ENCODE measurements at places on chromosomes 2 and 18.

DNA sequence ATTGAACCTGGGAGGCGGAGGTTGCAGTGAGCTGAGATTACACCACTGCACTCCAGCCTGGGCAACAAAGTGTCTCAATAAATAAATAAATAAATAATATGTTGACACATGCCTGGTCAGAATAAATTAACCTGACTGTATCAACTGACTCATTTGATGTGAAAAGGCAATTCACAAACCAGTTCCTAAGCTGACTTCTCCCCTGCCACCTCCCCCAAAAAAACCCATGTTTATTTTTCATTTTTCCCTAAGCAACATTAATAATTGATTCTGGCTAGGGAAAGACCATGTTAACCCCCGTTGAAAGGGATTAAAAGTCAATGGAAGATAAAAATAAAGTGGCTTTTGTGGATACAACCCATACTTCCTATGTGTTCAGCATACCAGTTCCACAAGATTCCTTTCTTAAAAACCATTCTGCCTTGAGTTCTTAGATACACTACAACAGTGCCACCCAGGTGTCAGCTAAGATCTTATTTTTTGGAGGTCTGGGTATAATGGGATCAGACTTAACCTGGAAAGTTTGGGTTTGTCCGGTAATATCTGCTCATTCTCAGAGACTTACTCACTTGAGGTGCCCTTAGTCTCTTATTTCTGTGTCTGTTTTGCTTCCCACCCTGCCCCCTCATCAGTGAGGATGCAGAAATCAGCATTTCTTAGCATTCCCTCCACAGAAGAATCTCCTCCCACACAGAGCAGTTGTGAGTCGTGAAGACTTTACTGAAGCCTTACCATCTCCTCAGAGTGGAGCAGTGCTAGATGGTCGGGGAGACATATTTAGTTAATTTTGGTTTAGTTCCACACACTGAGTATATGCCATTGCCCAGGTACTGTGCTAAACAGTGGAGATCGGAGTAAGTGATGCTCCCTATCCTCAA lies 10.1 kb upstream of the MCFD2 start:
- H3K36me3 ChIP-seq = no peaks in the 10 kb centered on the region
- H3K27ac ChIP-seq = no peak overlapping the region
- H3K4me3 ChIP-seq = no peak overlapping the region
- no peaks in the 10 kb centered on the region for H3K27me3 ChIP-seq
- DNase-seq = no peak
- H3K4me1 ChIP-seq = no peaks in the 10 kb centered on the region

DNA sequence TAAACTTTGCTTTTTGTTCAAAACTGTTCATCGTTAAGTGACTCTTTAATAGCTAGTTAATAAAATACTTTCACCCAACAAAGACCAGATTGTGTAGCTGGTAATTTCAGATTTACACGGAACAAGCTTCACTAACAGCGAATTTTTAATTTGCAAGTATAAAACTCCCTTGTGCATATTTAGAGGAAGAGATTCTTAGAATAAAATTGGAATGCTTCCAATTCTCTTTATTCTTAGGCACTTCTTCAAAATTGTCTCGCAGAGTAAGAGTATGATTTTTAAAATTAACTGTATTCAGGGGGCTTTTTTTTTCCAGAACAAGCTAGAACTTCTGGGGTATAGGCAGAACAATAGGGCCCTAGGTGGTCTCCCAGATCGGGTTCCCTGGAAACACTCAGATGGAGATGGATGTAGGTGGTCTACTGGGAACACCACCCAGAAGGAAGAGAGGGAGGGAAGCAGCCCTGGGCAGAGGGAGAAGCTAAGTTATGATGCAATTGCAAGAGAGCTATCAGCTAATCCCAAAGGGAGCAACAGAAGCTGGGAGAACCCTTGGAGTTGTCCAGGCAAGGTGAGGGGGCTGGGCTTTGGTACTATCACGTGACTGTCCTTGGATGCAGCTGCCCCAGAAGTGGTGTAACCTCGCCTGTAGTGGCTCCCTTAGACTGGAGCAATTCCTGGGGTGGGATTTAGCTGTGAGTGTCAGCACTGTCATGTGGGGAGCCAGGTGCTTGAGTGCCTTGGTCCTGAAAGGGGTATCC lies 151.7 kb upstream of the ASB18 start:
- H3K27me3 ChIP-seq = no peaks in the 10 kb centered on the region
- no peak overlapping the region for H3K4me3 ChIP-seq

DNA sequence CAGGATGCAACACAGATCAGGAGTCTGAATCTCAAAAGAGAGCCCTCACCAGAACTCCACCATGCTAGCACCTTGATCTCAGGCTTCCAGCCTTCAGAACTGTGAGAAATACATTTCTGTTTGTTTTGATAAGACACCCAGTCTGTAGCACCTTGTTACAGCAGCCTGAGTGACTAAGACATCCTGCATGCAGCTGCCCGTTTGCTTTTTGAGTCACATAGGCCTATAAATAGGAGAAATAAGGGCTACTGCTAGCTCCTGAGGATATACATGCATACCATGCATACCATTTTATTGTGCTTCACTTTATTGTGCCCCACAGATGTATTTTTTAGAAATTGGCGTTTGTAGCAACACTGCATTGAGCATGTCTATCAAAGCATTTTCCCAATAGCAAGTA lies 337.8 kb downstream of the CDH2 start:
- H3K4me3 ChIP-seq = no peak overlapping the region
- H3K4me1 ChIP-seq = no peaks in the 10 kb centered on the region
- H3K27me3 ChIP-seq = no peaks in the 10 kb centered on the region
- no peak for DNase-seq
- no peak overlapping the region for H3K27ac ChIP-seq

- DNase-seq = no peak
- H3K4me3 ChIP-seq = no peak overlapping the region
- H3K4me1 ChIP-seq = no peaks in the 10 kb centered on the region
- no peaks in the 10 kb centered on the region for H3K36me3 ChIP-seq
- no peak overlapping the region for H3K27ac ChIP-seq
Measured at GRCh38 chr2:236813766-236814165, 244.1 kb downstream of the ACKR3 start.

DNA sequence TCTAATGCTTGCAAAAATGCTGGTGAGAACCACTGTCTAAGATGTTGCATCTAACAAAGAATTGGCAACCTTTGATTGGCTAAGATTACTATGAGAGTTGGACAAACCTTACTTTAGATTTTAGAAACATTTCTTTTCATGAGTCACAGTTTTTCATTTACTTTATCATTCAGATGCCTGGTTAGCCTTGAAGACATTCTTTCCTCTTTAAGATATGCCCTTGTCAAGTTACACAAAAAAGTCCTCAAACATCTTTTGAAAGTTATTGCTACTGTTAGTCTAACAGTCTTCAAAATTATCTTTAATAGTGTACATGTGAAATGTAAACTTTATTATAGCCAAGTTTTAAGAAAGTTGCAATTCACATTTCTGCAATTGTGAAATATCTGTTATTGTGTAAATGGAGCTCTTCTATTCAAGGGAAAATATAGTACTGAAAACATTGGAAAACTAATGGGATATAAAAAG lies 276.3 kb downstream of the RND3 start:
- no peak overlapping the region for H3K4me3 ChIP-seq
- no peaks in the 10 kb centered on the region for H3K36me3 ChIP-seq
- DNase-seq = no peak
- H3K4me1 ChIP-seq = no peaks in the 10 kb centered on the region
- no peak overlapping the region for H3K27ac ChIP-seq

DNA sequence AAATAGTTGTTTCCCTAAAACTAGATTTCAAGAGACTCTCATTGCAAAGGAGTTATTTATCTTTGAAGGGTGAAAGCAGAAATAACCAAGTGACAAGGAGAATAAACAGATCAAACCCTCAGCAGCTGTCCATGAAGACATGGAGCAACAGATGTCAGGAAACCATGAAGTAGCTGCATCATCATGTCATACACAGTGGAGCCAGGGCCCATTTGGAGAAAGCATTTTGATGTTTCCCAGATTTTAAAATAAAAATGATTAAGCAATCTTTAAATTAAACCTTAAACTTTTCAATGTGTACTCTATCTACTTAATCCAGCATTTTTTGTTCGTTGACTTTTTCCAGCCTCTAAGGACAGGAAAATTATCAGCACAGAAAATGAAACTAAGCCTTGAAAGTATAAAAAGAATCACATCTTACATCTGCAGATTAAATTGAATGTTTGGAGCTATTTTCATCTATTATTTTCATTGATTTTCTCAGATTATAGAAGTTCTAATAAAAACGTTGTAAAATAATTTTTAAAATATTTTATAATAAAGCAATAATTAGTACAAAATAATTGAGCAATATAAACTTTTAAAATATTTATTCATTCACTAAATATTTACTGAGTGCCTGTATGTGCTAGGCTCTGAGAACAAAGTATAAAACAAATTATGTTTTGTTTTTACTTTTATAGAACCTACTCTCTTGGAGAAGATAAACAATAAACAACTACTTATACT lies 860.1 kb downstream of the BCL11A start:
- DNase-seq = no peak
- H3K4me1 ChIP-seq = no peaks in the 10 kb centered on the region
- no peak overlapping the region for H3K27ac ChIP-seq
- no peaks in the 10 kb centered on the region for H3K36me3 ChIP-seq
- H3K27me3 ChIP-seq = no peaks in the 10 kb centered on the region
- H3K4me3 ChIP-seq = no peak overlapping the region

Measured in uterus (tissue), 4 donors.